ENCODE measurements at places on chromosomes 11 and 22.

- no peak for DNase-seq
These were observed 593.2 kb downstream of the BRD1 start for GRCh38 chr22:49234459-49234858.

GRCh38 chr11:96257972-96258934, 84.7 kb downstream of the MAML2 start:
- no peak for DNase-seq

GRCh38 chr22:40855071-40855978, 1.1 kb downstream of the ST13 start:
- no peak for DNase-seq

GRCh38 chr11:66745356-66746235, 16.6 kb upstream of the SPTBN2 start:
- no peak for DNase-seq

DNA sequence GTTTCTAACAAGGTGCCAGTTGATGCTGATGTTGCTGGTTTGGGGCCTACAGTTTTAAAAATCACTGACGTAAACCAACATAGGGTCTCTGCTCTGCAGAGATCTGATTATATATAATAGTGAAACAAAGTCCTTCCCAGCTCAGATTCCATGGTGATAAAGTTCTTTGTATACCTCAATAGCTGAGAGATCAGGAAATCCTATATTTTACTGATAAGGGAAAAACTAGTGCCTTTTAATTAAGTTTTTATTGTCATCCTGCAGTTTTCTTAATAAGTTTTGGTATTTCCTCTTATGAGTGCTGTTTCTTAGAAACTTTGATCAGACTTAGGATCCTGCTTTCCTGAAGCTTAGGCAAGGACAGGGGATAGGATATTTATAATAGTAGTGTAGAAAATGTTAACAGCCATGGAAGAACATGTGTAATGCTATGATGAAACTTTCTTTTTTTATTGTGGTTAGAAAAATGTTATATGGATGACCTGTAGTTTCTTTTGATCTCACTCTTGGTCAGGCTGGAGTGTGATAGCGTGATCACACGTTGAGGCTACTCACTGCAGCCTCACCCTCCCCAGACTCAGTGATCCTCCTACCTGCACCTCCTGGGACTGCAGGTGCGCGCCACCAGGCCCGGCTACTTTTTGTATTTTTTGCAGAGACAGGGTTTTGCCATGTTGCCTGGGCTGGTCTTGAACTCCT, 14.1 kb downstream of the CAPRIN1 start:
- no peak for DNase-seq

- DNase-seq = no peak
These were observed 157.6 kb downstream of the PGR start for GRCh38 chr11:100972046-100972445.

- no peak for DNase-seq
These were observed 1049.1 kb downstream of the BRD1 start for GRCh38 chr22:48778308-48779195.

DNA sequence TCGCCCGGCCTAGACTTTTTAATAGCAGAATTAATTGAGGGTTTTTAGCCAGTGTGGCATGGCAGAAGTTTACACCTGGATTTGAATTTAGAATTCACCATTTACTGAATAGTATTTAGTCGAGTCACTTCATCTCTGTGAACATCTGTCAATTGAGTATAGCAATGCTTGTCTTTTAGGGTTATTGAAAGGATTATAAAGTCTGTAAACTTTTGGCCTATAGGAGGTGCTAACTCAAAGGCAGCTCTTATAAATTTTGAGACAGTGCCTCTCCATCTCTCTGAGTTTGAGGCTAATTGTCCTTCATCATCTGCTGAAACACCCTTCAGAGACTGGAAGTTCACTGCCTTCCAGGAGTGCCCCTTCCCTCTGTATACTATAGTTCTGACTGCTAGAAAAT, 205.0 kb downstream of the NELL1 start:
- no peak for DNase-seq

DNA sequence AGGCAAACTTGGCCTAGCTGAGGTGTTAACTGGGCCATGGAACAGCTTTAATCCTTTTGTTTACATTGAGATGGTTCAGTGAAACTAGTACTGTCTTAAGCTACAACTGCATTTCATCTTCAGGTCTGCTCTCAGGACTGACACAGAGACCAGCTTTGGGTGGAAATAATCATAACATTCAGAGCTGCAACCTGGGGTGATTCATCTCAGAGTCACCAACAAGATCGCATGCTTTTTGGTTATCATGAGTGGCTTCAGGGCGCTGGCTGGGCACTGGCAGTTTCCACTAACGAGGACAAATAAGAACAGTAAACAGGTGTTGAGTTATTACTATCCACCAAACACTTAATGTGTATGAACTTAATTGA, 60.9 kb upstream of the PAX6 start:
- DNase-seq = no peak

DNA sequence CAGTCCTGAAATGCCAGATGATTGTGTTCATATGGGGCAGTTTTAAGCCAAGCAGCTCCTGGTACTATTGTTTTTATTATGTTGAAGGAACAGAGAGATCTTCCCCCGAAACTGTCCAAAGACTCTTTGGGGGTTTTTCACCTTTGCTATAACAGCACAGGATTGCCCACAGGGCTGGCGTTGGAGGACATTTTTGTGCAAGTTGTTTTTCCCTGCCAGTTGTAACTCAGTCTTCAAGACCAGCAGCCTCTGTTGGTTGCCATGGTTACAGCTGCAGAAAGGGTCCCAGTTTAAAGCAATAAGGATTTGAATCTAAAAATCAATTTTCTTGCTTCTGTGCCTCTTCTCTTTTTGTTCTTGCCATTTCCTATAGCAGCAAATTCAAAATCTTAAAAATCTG, 45.4 kb upstream of the YWHAH start:
- no peak for DNase-seq

GRCh38 chr22:19779011-19779421, 18.4 kb downstream of the TBX1 start:
- DNase-seq = no peak

DNA sequence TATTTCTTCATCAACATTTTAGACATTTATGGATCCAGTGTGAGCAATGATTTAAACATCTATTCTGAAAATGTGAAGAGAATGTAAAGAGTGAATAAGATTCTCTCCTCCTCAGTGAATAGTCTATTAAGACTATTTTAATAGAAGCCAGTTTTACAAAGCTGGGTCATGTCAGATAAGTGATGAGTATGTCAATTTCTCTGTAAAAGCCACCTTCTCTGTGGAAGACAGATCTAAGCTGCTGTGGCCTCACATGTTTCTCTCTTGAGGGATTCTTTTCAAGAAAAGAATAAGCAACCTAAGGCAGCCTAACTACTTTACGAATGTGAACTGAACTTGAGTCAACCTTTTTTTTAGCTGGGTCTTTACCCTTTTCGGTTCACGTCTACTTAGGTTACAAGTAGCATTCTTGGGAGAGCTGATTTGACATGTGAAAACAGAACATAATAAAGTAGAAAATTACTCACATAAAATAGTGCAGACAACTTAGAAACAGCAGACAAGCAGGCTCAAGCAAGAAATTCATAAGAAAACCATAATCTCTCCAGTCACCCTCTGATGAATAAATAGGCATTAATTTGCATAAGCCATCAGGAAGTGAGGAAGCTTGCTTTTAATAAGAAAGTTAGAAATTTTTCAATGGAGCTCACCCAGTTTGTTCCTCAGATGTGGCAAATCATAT, 9.9 kb downstream of the CTSC start:
- DNase-seq = no peak

DNA sequence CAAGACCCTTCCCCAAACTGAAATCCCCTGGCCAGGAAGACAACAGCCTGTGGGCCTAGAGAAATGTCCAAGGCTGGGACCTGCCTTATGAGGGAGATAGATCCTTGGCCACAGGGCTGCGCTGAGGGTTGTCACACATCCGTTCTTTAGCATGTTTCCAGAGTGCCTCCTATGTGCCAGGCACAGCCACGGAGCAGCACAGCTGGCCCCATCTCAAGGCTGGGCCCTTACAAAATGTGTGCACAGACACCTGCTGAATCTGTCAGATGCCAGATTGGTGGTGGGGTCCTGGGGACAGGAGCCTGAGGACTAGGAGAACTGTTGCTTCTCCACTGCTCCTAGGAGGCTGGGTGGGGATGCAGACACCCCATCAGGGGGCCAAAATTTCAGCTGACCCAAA, 11.2 kb downstream of the GRIK4 start:
- no peak for DNase-seq

DNA sequence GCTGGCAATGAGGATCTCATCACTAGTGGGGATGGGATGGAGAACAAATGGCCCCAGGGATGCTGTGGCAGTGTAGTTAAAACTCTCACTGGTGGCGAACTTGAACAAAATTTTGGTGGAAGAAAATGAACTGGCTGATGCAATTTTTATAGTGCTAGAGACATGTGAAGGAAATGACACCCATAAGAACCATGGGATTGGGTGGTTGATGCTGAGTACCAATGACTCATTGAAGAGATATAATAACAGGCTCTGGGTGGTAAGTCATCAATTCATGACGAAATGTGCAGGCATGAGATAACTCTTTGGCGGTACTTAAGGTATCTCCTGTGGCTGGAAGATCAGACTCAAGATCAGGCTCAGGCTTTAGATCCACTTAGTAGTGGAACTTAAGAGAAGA, 172.9 kb upstream of the DDI1 start:
- DNase-seq = peak; percentile 27

GRCh38 chr22:33400891-33401290, 342.7 kb upstream of the SYN3 start:
- no peak for DNase-seq

DNA sequence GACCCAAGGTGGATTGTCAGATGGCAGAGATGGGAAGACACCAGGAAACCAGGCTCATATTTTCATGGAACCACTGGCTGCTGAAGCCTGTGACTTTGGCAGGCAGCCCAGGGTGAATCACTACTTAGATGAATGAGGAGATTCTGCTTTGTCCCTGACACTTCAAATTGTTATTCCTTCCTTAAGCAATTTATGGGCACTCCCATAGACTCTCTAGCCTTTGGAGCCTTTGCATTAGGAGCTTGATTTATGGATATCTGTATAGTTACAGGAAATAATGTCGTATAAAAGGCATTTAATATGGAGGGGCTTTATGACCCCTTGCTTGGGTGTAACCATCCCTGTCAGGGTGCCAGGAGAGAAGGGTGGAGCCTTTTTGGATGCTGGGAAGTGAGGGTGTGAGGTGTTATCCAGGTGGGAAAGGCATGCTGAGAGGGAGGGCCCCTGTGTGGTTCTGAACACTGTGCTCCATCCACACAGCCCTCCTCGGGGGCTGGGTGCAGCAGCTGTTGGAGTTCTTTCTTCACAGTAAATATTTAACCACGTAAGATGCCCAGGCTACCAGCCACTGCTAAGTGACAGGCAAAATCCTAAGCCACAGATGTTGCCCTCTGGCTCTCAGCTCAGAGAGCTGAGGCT, 35.3 kb downstream of the IL18 start:
- peak; percentile 30 for DNase-seq

DNA sequence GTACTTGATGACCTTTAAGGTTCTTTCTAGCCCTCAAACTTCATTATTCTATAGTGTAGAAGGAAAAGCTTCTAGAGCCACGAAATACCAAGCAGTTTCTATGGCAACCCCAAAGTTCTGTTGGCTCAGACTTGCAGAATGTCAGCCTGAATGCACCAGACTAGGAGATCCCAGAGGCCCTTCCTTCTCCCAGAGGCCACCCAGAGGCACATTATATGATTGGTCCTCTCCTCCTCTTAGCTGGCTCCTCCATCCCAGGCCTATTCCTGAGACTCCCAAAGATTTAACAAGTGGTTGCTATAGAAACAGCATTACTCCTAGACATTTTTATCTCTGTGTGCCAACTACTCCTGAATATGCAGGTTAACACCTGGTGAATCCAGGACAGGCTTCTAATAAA, 69.2 kb upstream of the CCDC90B start:
- DNase-seq = no peak

DNA sequence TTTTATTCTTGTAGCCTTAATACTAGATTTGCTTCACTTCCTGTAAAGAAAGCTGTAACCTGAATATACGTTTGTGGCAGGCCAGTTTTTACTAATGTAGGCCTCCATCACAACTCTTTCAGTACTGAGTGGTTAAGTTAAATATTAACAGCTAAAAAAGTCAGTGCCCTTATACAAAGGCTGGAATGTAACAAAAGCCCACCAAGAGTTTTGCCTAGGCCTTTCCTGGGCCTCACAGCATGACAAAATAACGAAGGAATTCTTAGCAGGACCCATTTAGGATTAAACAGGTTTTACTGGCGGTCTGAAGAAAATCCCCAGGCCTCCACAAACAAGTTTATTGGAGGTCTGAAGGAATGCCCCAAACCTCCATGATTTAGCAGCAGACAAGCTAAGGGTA, 43.7 kb downstream of the PIWIL3 start:
- no peak for DNase-seq

DNA sequence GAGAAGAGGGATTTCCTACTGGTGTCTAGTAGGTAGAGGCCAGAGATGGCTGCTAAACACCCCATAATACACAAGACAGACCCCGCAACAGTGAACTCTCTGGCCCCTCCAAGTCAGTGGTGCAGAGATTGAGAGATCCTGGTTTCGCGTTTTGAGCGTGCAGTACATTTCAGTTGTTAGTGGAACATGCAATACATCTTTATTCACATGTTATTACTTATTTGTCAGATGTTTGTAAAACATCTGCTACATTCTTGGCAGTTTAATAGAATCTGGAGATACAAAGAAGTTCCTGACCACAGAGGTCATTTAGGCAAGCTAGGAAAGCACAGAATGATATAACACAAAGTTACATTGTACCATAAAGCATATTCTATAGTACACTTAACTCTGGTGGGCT, 41.5 kb downstream of the ST3GAL4 start:
- DNase-seq = no peak

DNA sequence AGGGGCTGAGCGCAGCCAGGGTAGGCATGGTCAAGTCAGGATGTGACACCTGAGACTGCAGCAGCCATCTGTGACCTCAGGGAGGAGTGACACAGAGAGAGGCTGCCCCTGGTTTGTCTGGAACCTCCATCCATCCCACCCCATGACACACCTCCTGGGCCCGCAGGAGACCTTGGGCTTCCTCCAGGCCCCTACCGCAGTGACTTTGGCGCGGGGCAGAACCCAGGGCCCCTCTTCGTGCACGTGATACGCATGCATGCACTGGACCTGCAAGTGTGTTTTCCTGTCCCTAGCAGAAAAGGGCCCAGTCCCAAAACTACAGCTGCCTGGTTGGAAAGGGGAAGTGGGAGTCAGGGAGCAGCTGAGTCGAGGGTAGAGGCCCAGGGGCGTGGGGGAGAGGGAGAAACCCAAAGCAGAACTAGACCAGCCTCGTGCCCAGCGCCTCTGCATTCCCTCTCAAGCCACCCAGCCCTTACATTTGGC, 7.9 kb upstream of the CYTH4 start:
- no peak for DNase-seq

- DNase-seq = no peak
These were observed 36.3 kb downstream of the KCNC1 start for GRCh38 chr11:17770917-17771316.

- no peak for DNase-seq
These were observed 8.4 kb downstream of the KRTAP5-6 start for GRCh38 chr11:1705126-1706052.

- no peak for DNase-seq
These were observed 813.3 kb downstream of the OPCML start for GRCh38 chr11:132718711-132719671.

- peak; percentile 92 for DNase-seq
These were observed 220.9 kb upstream of the PITPNB start for GRCh38 chr22:28139961-28140360.

- no peak for DNase-seq
These were observed 52.5 kb upstream of the SLC22A12 start for GRCh38 chr11:64538501-64538951.

Measured in non-pigmented ciliary epithelial cell (primary cell).